T-helper 2 cell treated with Interferon-gamma antibody and Interleukin-4, amounts not matched to agents 5 μg/mL and 100 μg/mL, for 36 hours (primary cell): ENCODE measurements at places on chromosomes 11 and 22.

DNA sequence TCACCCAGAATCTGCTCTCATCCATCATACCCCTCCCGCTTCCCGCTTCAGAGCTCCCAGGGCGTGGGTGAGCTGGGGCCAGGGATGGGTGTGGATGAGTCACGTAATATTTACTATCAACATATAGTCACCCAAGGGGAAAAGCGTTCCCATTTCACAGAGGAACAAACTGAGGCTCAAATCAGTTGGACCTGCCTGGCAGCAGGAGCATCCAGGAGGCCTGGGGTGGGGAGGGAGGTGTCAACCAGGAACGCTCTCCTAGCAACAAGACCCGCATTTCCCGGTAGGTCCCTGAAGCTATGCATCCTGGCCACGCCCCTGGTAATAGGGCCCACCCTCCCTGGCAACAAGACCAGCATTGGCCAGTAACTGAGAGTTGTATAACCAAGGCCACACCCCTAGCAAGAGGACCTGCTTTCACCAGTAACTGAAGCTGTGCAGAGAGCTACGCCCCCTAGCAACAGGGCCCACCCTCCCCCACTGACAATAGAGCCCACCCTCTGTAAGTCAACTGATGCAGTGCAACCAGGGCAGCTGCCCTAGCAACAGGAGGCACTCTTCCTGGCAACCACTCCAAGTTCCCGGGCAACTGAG lies 32.7 kb upstream of the TXNRD2 start:
- no peak overlapping the region for H3K27ac ChIP-seq
- H3K27me3 ChIP-seq = no peaks in the 10 kb centered on the region
- H3K4me1 ChIP-seq = peaks cover 7% of the 10 kb centered on the region
- no peak overlapping the region for H3K4me3 ChIP-seq

- no peaks in the 10 kb centered on the region for H3K27me3 ChIP-seq
- H3K27ac ChIP-seq = no peak overlapping the region
- H3K4me1 ChIP-seq = peaks cover 2% of the 10 kb centered on the region
- DNase-seq = no peak
These were observed 42.3 kb upstream of the CLDN5 start for GRCh38 chr22:19566279-19567156.

DNA sequence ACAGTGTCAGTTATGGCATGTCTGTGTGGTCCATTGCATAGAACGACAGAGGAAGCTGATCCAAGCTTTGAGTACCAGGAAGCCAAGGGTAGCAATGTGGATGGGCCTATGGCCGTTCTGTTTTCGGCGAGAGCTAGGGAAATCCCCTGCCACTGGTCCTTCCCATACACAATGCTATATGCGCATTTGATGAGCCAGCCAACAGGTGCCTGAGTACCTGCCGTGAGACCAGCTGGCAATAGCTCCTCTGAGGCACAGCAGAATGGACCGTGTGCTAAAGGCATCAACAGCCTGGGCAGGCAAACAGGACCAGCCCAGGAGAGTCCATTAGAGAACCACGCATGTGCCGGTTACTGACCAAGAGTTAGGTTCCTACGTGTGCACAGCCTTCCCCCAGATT lies 753.0 kb downstream of the NTM start:
- no peaks in the 10 kb centered on the region for H3K4me1 ChIP-seq
- H3K4me3 ChIP-seq = no peak overlapping the region
- no peak overlapping the region for H3K27ac ChIP-seq
- no peaks in the 10 kb centered on the region for H3K36me3 ChIP-seq
- no peaks in the 10 kb centered on the region for H3K27me3 ChIP-seq

DNA sequence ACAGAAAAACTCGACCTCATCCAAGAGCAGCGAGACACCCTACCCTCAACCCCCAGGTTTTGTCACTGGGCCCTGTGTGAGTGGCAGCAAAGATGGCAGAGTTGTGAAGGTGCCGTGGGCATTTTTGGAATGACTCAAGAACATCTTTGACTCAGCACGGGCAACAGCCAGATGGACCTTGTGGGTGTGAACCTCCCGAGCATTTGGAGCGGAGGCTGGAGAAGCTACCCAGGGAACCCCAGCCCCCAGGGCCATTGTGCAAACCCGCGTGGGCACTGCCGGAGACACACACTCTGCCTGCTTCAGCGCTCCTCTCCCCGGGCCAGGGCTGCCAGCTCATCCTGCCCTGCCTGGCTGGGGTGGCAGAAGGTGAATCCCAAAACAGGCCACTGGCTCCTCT lies 66.1 kb downstream of the PANX1 start:
- no peaks in the 10 kb centered on the region for H3K27me3 ChIP-seq
- no peaks in the 10 kb centered on the region for H3K36me3 ChIP-seq
- no peak overlapping the region for H3K27ac ChIP-seq

GRCh38 chr11:86069408-86070101 lies 671 bp upstream of the PICALM start:
- H3K27me3 ChIP-seq = peaks cover 2% of the 10 kb centered on the region
- H3K27ac ChIP-seq = peak overlapping the region; percentile 87
- DNase-seq = no peak
- peaks cover 29% of the 10 kb centered on the region for H3K4me1 ChIP-seq
- H3K36me3 ChIP-seq = peaks cover 25% of the 10 kb centered on the region
- H3K4me3 ChIP-seq = peak overlapping the region; percentile 70

- no peaks in the 10 kb centered on the region for H3K4me1 ChIP-seq
- no peaks in the 10 kb centered on the region for H3K36me3 ChIP-seq
- H3K4me3 ChIP-seq = no peak overlapping the region
- H3K27ac ChIP-seq = no peak overlapping the region
- H3K27me3 ChIP-seq = peaks cover 3% of the 10 kb centered on the region
- no peak for DNase-seq
These were observed 29.8 kb downstream of the ANKK1 start for GRCh38 chr11:113417428-113417827.

GRCh38 chr11:2664376-2664775 lies 35.4 kb downstream of the KCNQ1OT1 start:
- no peaks in the 10 kb centered on the region for H3K27me3 ChIP-seq
- no peak for DNase-seq
- H3K36me3 ChIP-seq = peaks cover 7% of the 10 kb centered on the region
- H3K4me3 ChIP-seq = no peak overlapping the region
- no peak overlapping the region for H3K27ac ChIP-seq

GRCh38 chr11:46050662-46051061 lies 70.6 kb downstream of the PHF21A start:
- peaks cover 8% of the 10 kb centered on the region for H3K4me1 ChIP-seq
- no peak overlapping the region for H3K4me3 ChIP-seq
- no peak overlapping the region for H3K27ac ChIP-seq

DNA sequence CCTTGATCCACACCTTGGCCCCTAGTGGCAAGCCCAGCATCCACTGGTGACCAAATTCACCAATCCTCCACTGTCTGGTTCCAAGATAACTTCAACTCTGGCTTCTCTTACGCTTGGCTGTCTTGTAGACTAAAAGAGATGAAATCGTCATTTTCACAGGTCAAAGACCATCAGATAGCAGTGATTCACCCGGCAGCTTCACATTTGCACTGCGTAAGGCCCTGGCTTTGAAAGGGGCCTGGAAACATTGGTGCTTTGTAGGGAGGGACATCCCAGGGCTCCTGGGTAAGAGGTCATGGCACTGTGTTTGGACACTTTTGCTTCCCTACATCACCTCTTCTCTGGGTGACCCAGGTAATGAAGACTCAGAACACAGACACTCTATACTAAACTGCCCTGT lies 30.1 kb upstream of the FADD start:
- DNase-seq = no peak
- H3K27ac ChIP-seq = no peak overlapping the region
- H3K36me3 ChIP-seq = no peaks in the 10 kb centered on the region

DNA sequence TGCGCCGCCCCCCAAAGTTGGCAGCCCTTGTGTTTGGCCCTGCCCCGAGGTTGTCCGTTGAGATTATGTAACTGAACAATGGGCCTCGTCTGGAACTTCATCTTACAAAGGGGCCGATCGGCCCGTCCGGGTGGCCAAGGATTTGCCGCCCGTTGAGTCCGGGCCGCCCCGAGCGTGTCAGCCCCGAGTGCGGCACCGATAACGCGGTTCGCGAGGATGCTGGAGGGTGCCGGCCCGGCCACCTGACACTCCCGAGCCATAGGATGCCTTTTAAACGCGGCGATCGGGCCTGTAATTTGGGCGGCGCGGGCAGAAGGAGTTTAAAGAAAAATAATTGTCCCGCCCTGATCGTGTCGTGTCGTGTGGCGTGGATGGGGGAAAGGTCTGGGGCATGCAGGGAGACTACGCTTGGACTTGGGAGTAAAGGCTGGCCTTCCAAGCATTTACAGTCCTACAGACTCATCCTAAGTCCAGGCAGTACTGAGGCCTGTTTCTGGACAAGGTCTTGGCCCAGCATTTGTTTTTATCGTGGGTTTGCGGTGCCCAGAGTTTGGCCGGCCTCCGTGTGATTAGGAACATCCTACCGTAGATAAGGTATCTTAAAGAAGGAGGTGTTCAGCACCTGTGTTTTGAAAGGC lies 1.3 kb downstream of the WEE1 start:
- H3K27me3 ChIP-seq = no peaks in the 10 kb centered on the region
- H3K4me3 ChIP-seq = peak overlapping the region; percentile 98
- DNase-seq = no peak
- H3K4me1 ChIP-seq = peaks cover 39% of the 10 kb centered on the region

GRCh38 chr11:2302306-2302895 lies 588 bp downstream of the TSPAN32 start:
- H3K36me3 ChIP-seq = peaks cover 14% of the 10 kb centered on the region
- H3K27me3 ChIP-seq = no peaks in the 10 kb centered on the region
- peaks cover 29% of the 10 kb centered on the region for H3K4me1 ChIP-seq
- no peak for DNase-seq
- peak overlapping the region; percentile 90 for H3K27ac ChIP-seq
- H3K4me3 ChIP-seq = peak overlapping the region; percentile 94

- peak overlapping the region; percentile 72 for H3K4me3 ChIP-seq
- no peak for DNase-seq
- H3K27me3 ChIP-seq = no peaks in the 10 kb centered on the region
These were observed 109.8 kb downstream of the ZBTB16 start for GRCh38 chr11:114169321-114169749.

DNA sequence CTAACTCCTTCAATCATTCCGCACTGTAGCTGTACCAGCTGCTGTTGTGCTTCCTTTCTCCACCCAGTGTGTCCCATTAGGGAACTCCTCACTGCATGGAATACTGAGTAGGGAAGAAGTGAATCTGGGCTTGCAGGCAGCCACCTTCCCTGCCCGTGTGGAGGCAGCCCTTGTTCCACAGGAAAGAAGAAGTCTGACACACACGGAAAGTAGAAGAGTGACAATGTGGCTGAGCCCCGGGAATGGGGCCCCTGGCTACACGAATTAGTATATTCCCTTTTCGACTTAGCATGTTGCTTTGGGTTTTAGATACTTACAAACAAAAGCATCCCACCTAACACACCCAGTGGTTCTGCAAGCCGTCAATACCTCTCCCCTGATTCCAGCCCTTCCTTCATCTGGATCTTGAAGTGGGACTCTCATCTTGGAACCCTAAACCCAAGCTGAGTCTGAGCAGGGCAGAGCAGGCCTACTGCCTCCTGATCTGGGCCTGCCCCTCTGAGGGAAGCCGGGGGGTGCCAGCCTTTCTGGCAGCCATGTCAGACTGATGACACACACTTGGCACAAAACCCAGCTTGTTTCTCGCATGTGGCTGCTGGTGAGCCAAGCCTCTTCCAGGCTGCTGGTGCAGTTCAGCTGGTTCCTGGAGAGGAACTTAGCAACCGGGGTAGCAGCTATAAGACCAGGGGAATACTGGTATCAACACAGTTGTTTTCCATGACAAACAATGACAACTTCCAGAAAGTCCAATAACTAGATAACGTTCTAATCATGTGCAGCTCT lies 71.6 kb downstream of the C11orf58 start:
- no peak for DNase-seq
- no peak overlapping the region for H3K27ac ChIP-seq
- no peaks in the 10 kb centered on the region for H3K36me3 ChIP-seq
- peaks cover 4% of the 10 kb centered on the region for H3K4me1 ChIP-seq

- peak overlapping the region; percentile 90 for H3K27ac ChIP-seq
- peaks cover 3% of the 10 kb centered on the region for H3K36me3 ChIP-seq
- no peaks in the 10 kb centered on the region for H3K27me3 ChIP-seq
These were observed 6.3 kb upstream of the SH3BP1 start for GRCh38 chr22:37633089-37633624.

DNA sequence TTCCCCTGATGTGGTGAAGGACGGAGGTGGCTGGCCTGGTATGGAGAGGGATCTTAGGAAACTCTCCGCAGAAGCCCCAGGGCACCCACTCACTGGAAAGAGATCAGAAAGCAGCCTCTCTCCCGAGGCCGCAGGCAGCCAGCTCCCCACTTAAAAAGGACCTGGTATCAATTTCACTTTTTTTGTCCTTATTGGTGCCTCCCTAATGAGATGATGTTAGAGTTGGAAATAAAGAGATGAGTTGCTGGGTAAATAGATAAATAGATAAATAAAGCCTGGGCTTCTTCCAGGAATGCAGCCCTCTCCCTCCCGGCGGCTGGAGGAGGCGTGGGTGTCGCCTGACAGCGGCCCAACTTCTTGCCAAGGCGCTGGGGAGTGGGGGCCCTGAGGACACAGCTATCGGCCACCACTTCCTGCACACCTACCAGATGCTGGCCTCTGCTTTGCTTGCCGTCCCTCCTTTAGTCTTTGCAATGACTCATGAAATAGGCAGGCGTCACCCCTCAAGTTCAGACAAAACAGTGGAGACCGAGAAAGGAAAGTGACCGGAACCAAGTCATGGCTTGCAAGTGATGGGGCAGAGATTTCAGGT lies 42.9 kb downstream of the LINC01488 start:
- no peaks in the 10 kb centered on the region for H3K4me1 ChIP-seq
- no peaks in the 10 kb centered on the region for H3K27me3 ChIP-seq
- H3K4me3 ChIP-seq = no peak overlapping the region
- no peaks in the 10 kb centered on the region for H3K36me3 ChIP-seq
- no peak overlapping the region for H3K27ac ChIP-seq

- DNase-seq = no peak
- H3K36me3 ChIP-seq = no peaks in the 10 kb centered on the region
- H3K27ac ChIP-seq = no peak overlapping the region
- H3K27me3 ChIP-seq = peaks cover 9% of the 10 kb centered on the region
- H3K4me3 ChIP-seq = no peak overlapping the region
These were observed 127.6 kb upstream of the BMAL1 start for GRCh38 chr11:13149991-13150390.

DNA sequence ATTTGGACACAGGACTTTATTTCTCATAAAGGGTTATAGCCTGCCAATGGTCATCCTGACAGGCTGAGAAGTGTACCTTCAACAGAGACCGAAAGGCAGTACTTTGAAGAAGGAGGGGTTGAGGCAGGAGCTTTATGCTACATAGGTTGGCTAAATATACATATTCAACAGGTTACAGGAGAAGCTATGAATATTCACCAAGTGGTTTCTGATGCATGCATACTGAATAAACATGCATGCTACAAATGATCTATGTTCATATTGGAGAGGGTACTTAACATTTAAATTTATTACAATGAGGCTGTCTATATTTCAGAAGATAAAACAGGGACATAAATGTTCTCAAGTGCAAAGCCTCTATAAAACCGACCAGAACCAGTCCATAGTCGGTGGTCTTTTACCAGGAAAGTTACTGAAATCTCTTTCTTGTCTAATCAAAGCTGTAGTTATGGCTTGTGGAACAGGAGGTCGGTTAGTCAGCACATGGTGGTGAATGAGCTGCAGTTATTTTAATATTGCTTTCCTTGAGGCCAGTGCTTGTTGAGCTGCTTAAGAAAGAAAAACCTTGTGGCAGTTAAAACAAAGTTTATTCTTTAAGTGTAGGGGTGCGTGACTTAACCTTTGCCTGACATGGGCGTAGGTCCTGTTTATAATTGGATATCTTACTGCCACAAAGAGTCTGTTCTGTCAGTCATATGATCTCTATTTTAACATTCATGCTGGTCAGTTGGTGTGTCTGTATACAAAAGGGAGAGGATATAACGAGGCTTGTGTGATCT lies 19.5 kb downstream of the CNTF start:
- H3K4me3 ChIP-seq = no peak overlapping the region
- no peak for DNase-seq
- peaks cover 6% of the 10 kb centered on the region for H3K27me3 ChIP-seq
- H3K36me3 ChIP-seq = no peaks in the 10 kb centered on the region
- H3K4me1 ChIP-seq = peaks cover 8% of the 10 kb centered on the region
- no peak overlapping the region for H3K27ac ChIP-seq
